Mesendoderm (in vitro differentiated cells): ENCODE measurements at places on chromosomes 4 and X.
A peak's percentile ranks its signal among the peaks of the same experiment; 100 is the strongest.

GRCh38 chr4:64799751-64800150 lies 390.5 kb upstream of the TECRL start:
- DNase-seq = peak; percentile 5

DNA sequence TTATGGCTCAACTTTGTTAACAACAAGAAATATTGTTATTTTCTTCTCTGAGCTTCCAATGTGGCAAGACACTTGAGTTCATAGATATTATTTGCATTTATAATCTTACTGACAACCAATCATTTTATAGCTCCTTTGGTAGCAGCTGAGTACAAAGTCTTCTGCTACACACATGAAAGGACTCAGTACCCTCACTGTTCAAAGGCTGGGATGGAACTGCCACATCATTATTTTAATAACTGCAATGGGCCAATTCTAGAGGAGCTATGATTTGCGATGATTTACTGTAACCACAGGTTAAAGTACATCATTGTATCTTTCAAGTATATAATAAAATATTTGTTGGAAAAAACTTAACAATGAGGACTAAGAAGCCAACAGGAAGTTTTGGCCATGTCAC lies 10.9 kb downstream of the MTTP start:
- no peak for DNase-seq

DNA sequence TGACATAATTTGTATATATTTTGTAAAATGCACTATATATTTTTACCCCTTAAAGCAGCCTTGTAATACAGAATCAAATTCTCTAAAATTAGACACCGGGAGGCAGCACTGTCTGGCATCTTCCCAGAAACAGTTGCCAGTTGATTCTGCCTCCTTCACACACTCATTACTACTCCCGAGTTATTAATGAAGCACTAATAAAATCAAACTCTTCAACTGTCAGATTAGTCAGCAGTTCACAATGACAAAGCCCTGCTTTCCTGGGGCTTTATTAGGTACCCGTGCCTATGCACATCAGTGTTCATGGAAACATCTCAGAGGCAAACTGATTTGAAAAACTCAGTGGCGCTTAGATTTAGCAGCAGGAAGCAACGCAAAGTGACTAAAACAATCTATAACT lies 103.5 kb upstream of the VEGFC start:
- no peak for DNase-seq

DNA sequence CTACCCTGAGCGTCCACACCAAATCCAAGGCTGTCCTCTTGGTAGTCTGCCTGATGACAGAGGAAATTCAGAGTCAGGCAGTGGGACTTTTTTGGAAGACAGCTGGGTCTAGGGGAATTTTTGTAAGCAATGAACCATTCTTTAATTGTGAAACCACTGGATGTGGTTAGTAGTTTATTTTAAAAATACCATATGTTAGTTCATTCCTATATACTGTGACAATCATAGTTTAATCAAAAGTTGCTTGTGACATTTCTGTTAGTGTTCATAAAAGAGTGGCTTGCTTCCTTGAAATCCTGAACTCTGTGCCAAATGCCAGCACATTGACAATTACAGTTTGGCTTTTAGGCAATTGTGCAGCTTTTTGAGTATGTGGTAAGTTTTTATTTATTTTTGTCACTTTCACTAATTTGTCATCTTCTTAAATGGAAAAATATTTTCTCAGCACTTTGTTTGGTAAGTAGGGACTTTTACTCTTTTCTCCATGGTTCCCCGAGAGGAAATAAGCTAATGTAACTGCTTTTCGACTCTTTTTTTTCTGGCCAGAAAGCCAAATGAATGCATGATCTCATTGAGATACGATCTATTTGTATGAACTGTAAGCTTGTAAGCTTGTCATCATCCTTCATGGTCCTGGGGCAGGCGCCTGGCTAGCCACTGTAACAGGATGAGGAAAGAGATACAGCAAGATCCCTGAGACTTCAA lies 72.6 kb upstream of the SLC4A4 start:
- no peak for DNase-seq

- DNase-seq = no peak
These were observed 64.3 kb upstream of the GPR174 start for GRCh38 chrX:79080141-79080540.

DNA sequence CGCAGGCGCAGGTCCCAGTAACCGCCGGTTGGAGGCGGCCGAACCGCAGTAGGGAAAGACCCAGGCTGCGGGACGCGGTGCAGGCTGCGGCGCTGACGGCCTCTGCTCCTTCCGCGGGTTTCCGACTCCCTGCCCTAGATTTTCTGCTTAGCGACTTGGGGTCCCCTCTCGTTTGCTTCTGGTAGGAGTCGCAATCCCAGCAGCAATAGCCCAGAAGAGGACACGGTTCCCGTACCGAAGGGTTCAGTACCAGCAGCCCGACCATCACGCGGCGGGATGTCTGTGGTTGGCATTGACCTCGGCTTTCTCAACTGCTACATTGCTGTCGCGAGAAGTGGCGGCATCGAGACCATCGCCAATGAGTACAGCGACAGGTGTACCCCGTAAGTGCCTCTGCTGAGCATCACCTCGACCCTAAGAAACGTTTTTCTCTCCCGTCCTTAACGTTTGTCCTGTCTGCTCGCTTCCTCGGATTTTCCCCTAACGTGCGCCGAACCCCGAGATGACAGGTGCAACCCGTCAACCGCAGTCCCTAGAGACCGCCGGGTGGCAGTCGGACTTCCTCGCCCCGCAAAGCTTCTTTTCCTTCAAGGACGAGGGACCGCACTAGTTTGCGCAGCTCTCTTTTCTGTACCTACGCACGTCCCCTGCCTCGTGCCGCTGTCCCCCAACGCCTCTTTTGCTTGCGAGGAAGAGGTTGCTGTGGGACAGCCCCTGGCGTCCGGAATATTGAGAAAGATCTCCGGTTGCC lies at the start of gene HSPA4L:
Gene HSPA4L (plus strand): TSS at position 48 of the 751 bp plus-strand sequence. CDS start 229 bp downstream, at position 277.
- DNase-seq = peak; percentile 71

DNA sequence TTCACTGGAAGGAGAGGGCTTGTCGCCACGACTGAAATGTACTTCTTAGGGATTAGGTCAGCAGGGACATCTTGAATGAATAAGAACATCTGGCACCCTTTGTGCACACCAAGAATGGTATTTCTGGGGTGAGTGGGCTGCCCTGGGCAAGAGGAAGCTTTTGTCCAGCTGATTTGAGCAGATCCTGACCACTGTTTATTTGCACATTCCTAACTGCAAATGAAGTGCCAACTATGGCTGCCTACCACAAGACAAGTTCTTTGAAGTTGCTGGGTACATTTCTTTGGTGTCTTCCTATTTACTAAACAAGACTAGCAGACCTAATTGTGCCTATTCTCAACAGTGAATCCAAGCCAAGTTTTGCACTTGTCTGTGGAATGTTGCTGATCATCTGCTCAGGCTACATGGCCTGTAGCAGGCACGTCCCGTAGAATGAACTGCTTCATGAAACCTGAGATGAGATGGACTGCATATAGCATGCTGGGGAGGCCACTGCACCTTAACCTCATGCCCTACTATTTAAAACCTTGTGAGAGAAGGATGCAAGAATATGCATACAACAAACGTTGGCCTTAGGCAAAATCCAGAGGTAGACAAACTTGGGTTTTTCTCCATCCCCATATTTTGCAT lies 45.0 kb downstream of the PIR start:
- no peak for DNase-seq

DNA sequence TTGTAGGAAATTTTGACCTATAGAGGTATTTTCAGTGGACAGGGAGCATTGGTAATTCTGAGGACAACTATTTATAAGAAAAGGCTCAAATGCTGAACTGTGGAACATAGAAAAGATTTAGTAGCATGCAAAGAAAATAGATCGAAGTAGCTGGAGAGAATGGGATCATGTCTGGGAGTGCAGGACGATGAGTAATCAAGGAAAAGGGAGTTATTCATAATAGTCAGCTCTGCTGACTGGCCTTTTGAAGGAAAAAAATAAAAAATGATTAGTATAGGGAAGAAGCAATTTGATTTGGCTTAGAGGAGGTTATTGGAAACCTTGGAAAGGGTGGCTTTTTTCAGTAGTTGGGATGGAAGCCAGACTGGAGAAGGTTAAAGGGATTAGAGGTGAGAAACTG lies 22.9 kb upstream of the ANK2 start:
- no peak for DNase-seq

- no peak for DNase-seq
These were observed 34.6 kb upstream of the AADAT start for GRCh38 chr4:170124406-170124805.

GRCh38 chr4:20193141-20193936 lies 58.4 kb upstream of the SLIT2 start:
- DNase-seq = no peak

DNA sequence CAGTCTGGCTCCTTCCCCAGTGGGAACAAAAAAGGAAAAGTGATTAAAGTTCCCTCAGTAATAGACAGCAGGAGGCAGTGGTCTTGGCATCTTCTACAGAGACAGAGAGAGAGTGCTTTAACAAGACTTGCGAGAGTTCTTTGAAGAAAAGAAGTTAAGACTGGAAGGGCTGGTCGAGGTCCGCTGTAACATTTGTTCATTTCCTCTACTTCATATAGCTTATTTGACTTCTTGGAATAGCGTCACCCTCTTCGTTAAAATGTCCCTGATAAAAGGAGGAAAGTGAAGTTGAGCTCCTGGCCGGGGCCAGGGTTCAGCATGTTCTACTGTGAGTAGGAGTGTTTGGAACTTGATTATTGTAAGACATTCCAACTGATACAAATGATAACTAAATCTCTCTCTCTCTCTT lies 179.8 kb downstream of the SLIT2 start:
- DNase-seq = peak; percentile 54

DNA sequence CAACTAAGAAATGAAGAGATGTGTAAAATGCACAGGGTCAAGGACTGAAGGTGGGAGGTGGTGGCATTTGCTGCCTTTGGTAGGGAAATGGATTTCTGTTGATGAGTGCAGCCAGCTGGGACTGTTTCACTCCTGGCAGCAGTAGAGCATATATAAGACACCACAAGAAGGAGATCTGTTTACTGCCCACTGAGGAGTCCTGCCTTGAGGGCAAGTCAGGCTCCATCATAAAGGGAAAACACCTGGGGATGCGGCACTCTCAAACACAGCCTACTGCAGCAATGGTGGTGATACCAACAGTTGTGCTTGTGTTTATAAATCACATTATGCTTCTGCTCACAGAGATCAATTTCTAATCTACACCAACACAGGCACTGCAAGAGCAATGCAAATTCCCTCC lies 222.1 kb downstream of the TACR3 start:
- no peak for DNase-seq

GRCh38 chr4:185634066-185634652 lies 98.9 kb upstream of the PDLIM3 start:
- peak; percentile 44 for DNase-seq

- DNase-seq = peak; percentile 86
These were observed 1.5 kb downstream of the ADRA2C start for GRCh38 chr4:3767570-3768288.

- no peak for DNase-seq
These were observed 10.7 kb upstream of the SPCS3 start for GRCh38 chr4:176309046-176309445.

GRCh38 chr4:173509036-173510001 lies 20.7 kb downstream of the HAND2 start:
- peak; percentile 70 for DNase-seq

- DNase-seq = no peak
These were observed 1450.3 kb downstream of the STIM2 start for GRCh38 chr4:28310926-28311325.
